Articular chondrocyte of knee joint (primary cell): ENCODE measurements at places on chromosomes 16 and 17. TPM values are rescaled to one million over a fixed set of nuclear protein-coding genes. Genes with fewer than 3 reads are reported as not detected.

TP53I13 gene
- 43.4 and 46.5 TPM in 2 replicates for total RNA-seq

CA7 gene
- total RNA-seq: not detected in 2 replicates

SHBG gene
- total RNA-seq: 1.3 TPM in 1 of 2 replicates, not detected in the other

KRT39 gene
- total RNA-seq: not detected in 2 replicates
